ENCODE measurements at places on chromosomes 1 and 21. TPM values are rescaled to one million over a fixed set of nuclear protein-coding genes. Genes with fewer than 3 reads are reported as not detected.

The GBP4 gene
- not detected for total RNA-seq

The KCNE2 gene
- not detected for total RNA-seq

The SPRR2E gene
- not detected for total RNA-seq

The SLC9A1 gene
- 16.5 TPM for total RNA-seq
